ENCODE measurements at places on chromosomes 1 and 21.

GRCh38 chr1:100538913-100539835 lies 1.2 kb downstream of the GPR88 start:
- DNase-seq = no peak

DNA sequence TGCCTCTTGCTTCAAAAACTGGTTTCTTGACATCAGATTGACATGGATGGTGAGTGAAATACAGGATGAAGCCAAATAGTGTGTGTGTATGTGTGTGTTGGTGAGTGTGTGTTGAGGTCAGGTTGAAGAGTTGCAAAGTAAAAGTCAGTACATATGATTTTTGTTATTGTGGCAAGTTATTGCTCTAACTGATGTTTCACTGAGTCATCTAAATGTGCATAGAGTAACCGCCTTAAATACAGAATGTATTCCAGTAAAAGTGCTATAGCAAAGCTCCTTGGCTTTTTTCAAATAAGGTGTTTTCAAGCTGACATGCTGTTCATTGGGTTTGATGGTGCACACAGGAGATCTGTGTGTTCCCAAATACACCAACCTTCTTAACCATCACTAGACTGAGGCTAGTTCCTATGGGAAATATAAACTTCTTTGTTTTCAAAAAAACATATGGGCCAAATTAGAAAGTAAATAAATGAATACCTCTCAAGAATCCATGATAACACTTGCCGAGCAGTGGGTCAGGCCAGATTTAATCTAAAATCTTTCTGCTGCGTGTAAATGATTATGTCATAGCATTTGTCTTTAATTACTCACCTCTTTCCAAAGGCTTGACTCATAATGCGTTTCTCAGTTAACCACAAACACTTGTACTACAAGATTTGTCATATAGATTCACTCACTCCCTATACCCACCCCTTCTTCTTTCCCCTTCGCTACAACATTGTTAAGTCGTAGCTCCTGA lies 151.1 kb downstream of the LYPLAL1 start:
- no peak for DNase-seq

- DNase-seq = no peak
These were observed 87.0 kb downstream of the NRIP1 start for GRCh38 chr21:14977814-14978213.

DNA sequence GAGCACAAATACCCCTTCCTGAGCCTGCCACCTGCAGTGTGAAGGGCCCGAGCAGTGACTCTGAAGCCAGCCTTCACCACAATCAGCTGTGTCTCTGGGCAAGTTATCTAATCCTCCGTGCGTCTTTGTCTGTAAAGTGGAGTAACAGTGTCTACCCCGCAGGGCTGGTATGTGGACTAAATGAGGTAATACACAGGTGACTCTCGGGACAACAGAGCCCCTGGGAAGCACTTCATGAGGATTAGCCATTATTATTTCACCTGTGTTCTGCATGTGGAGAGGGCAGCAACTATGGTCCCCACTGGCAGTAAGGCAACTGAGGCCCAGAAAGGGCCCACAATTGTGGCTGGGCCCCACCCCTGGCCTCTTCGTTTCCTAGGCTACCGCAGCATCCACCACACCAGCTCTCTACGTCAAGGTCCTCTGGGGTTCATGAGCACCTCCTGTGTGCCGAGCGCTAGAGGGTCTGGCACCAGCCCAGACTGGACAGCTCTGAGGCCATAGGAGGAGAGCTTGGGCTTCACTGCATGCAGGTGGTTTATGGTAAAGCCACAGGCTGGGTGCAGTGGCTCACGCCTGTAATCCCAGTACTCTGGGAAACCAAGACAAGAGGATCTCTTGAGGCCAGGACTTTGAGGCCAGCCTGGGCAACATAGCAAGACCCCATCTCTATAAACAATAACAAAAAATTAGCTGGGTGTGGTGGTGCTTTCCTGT lies 41.3 kb upstream of the LRP8 start:
- DNase-seq = no peak

- DNase-seq = no peak
These were observed 82.3 kb downstream of the NOTCH2 start for GRCh38 chr1:119987112-119987511.

- DNase-seq = no peak
These were observed 444.0 kb downstream of the SMYD3 start for GRCh38 chr1:246063013-246063616.

DNA sequence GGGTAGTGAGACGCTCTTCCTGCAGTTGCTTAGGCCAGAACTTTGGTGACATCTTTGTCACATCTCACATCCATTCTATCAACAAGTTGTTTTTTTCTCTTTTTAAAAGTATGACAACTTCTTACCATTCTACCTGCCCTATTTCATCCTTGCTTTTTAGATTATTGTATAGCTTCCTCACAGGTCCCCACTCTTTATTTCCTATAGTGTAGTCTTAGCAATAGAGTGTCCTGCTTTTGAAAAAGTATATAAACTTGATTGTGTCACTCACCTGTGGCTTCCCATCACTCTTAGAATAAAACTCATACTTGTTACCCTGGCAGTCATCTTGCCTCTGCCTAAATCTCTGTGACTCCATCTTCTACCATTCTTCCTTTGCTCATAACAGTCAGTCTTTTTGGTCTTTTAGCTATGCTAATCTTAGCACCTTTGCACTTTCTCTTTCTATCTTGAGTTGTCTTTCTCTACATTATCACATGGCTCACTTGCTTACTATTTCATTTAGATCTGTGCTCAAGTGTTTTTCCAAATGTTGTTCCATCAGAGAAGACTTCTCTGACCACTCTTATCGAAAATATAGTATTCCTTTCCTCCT lies 9.5 kb downstream of the CDC73 start:
- no peak for DNase-seq

- DNase-seq = no peak
These were observed 25.9 kb downstream of the GABPA start for GRCh38 chr21:25760677-25761076.

- DNase-seq = no peak
These were observed 1.1 kb downstream of the S100A11 start for GRCh38 chr1:152035539-152036266.

- DNase-seq = no peak
These were observed 101.2 kb downstream of the AKT3 start for GRCh38 chr1:243748706-243749283.

DNA sequence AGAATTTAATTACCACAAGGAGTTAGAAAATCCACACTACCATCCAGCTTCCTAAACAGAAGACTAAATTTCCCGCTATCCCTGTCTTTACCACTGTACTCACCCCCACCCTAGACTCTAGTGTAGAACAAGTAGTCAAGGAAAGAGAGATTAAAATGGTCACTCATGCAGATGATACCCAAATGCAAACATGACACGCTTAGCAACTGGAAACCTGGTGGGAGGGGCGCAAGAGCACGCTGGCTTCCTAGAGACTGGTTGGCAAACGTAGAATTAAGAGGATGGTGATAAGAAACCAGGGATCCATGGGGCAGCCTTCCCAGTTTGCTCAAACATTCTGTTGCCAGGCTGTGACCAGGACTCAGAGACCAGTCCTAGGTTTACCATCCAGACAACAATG lies 9.9 kb upstream of the LDLRAD1 start:
- DNase-seq = no peak

DNA sequence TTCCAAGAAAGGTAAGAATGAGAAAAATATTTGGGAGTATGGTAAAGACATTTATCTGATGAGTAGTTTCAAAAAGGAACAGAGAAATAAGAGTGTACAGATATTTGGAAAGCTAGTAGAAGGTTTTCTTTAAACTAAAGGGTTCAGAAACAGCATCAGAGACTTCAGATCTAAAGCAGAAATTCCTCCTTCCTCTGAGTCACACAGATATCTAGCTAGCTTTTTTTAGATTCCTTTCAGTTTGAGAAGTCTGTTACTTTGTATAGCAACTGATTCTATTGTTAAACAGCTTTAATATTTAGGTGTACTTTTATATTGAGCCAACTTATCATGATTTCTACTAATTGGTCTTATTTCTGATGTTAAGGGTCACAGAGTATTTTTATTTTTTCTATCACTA lies 4.7 kb downstream of the AMY2B start:
- no peak for DNase-seq

DNA sequence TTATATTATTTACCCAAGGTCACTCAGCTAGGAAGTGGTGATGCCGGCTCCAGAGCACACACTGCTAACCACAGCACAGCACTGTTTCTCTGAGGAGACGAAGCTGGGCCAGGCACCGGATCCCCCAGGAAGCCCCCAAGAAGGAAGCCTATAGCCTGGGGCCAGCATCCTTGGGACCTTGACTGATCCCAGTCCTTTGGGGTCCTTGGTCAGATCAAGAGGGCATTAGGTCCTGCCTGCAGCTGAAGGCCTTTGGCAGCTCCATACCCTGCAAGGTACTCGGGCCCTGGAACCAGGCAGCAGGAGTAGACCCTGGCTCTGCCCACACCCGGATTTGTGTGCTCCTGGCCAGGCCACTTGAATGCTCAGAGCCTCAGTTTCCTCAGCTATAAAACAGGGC lies 128.0 kb downstream of the LACTBL1 start:
- peak; percentile 8 for DNase-seq

DNA sequence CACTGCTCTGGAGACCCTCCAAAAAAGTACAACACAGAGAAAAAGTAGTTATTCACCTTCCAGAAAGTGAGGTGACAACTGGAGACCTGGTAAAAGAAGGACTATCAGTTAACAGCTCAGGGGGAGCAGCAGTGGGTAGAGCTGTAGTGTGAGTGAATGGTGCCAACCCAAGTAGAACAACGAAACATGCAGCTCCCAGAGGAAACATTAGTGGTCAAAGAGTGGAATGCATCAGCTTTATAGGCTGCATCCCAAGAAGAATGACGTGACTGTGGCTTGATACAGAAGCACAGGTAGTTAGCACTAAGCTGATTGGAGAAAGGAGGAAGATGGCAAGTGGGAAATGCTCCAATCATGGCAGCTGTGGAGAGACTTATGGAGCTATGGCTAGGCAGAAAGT lies 275.7 kb upstream of the CAMK1G start:
- no peak for DNase-seq

GRCh38 chr1:189567890-189568289 lies 909.8 kb downstream of the BRINP3 start:
- no peak for DNase-seq
